Kidney (tissue), 22 donors: ENCODE measurements at places on chromosomes 6 and 20.
A peak's percentile ranks its signal among the peaks of the same experiment; 100 is the strongest.

- DNase-seq = peak; percentile 25
Measured at GRCh38 chr6:56570413-56571359, 72.0 kb downstream of the DST start.

GRCh38 chr6:33695451-33695887 is 16.0 kb downstream of the UQCC2 start:
- DNase-seq = no peak

- no peak for DNase-seq
Measured at GRCh38 chr20:32611286-32611685, 26.2 kb upstream of the NOL4L start.

- no peak for DNase-seq
Measured at GRCh38 chr20:24157213-24157612, 168.6 kb upstream of the GGTLC1 start.

- DNase-seq = no peak
Measured at GRCh38 chr6:147106759-147107401, 97.3 kb upstream of the STXBP5 start.

- no peak for DNase-seq
Measured at GRCh38 chr20:32179515-32179914, 28.0 kb downstream of the PLAGL2 start.

DNA sequence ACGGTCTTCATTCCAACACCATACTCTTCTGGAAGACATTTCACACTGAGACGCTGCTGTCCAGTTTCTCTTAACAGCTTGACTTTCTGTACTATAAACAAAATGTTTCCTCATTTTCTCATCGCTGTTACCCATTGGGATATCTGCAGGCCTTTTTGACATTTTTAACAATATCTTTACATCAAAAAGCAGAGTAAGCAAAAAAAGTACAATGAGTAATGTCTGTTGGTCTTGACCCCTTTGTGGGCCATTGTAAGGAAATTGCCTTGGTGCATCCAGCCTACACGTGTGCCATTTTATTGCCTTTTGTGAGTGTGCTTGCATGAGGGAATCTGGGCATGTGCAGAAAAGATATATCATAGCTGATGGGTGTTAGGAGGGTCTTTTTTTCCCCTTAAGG is 129.1 kb upstream of the MANEA start:
- DNase-seq = no peak

DNA sequence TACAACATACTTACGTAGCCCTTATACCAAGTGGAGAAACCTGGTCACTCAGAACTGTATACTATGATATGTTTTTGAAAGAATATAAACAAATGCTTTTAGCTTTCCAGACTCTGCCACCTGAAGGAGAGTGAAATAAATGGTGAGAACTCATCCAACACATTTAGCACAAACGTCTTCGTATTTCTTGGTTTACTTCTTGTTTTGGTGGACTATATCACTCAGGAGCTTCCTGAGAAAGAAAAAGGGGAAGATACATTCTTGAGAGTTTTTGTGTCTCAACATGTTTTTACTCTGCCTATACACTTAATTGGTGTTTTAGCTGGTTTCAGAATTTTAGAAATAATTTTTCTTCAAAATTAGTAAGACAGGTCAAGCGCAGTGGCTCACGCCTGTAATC is 19.4 kb upstream of the CTAGE9 start:
- no peak for DNase-seq
